ENCODE measurements at places on chromosomes 6 and 20.

DNA sequence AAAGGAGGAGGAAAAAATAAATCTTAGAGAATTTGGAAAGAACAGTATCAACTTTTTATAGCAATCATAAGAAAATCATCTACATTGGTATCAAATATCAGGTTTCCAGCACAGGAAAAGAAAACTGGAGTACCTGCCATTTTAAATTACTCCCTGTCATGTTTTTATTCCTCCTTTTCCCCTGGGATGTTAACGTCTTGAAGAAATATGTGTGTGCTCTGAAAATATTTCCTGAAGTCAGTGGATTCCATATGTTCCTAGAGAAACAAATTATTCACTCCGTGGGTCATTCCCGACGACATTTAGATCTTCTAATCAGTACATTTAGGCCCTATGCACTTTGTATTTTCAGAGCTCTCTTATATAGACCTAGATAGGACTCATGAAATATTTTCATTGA is 42.0 kb upstream of the RSPO3 start:
- no peak for DNase-seq

DNA sequence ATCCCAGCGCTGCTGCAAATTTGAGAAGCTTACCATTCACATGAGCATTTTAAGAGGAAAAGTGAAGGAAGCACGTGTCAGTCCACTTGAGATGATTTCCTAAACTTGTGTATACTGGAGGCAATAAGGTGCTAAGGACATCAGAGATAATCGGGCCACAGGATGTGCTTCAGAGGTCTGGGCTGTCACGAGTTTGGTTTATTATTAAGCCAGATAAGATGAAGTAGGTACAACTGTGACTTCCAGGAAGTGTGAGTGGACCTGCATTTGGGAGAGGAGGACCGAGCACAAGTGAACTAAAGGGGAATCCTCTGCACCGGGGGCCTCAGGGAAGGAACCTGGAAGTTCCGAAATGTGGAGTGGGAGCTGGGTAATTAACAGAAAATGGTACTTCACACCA is 1.4 kb downstream of the SAMD5 start:
- DNase-seq = no peak

- DNase-seq = no peak
Measured at GRCh38 chr20:5170341-5170740, 43.5 kb downstream of the CDS2 start.

GRCh38 chr6:164356814-164357213 is 942.3 kb downstream of the QKI start:
- DNase-seq = no peak

DNA sequence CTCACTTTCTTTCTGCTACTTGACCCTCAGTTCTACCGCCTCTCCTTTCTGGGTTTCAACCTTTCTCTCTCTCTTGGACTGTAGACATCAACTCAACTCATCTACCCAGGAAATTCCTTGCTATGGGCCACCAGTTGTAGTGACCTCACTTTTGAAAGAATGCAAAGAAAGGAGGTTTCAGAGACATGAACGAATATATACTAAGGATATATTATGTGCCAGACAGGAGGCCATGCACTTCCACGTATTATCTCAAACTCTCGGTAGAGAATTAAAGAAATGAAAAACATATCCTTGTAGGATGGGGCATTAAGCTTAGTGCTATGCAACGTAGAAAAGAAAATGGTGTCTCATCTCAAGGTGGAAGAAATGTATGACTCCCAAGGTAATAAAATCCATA is 67.3 kb upstream of the NT5E start:
- DNase-seq = no peak

DNA sequence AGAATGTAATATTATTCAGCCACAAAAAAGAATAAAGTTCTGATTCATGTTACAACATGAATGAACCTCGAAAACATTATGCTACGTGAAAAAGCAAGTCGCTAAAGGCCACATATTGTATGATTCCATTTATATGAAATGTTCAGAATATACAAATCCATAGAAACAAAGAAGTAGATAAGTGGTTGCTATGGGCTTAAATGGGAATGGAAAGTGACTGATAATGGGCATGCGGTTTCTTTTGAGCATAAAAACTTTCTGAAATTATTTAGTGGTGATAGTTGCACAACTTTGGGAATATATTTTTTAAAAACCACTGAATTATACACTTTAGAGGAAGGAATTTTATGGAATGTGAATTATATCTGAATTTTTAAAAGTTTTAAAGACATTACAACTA is 33.4 kb upstream of the TCP11 start:
- DNase-seq = no peak

All from T-helper 2 cell treated with Interferon-gamma antibody and Interleukin-4, amounts not matched to agents 5 μg/mL and 100 μg/mL, for 36 hours (primary cell).